ENCODE measurements at places on chromosomes 4 and X.

GRCh38 chr4:71520850-71521249, 182.0 kb downstream of the SLC4A4 start:
- DNase-seq = no peak

- DNase-seq = no peak
These were observed 155.3 kb upstream of the HAND2 start for GRCh38 chr4:173685165-173685830.

- DNase-seq = no peak
These were observed 52.5 kb downstream of the COQ2 start for GRCh38 chr4:83232082-83232481.

GRCh38 chr4:73883306-73883705, 14.1 kb downstream of the CXCL1 start:
- DNase-seq = no peak

DNA sequence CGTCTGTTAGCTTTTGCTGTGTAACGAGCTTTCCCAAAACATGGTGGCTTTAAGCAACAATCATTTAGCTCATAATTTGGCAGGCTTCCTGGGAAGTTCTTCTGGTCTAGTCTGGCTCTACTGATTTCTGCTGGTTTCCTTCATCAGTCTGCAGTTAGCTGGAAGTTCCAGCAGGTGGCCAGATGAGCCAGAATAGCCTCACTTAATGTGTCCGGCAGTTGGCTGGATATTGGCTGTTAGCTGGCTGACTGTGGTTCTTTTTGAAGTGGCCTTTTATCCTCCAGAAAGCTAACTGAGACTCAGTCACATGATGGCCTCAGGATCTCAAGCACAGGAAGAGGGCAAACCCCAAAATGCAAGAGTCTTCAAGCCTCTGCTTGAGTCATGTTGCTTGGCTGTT, 34.9 kb downstream of the FTHL17 start:
- peak; percentile 56 for DNase-seq

- DNase-seq = no peak
These were observed 79.8 kb downstream of the LCORL start for GRCh38 chr4:17941731-17942130.

GRCh38 chr4:76652389-76652788, 217.4 kb downstream of the SHROOM3 start:
- no peak for DNase-seq

GRCh38 chr4:89570931-89571330, 263.3 kb upstream of the GPRIN3 start:
- DNase-seq = peak; percentile 42

GRCh38 chr4:9979101-9979701, 42.1 kb downstream of the SLC2A9 start:
- no peak for DNase-seq

DNA sequence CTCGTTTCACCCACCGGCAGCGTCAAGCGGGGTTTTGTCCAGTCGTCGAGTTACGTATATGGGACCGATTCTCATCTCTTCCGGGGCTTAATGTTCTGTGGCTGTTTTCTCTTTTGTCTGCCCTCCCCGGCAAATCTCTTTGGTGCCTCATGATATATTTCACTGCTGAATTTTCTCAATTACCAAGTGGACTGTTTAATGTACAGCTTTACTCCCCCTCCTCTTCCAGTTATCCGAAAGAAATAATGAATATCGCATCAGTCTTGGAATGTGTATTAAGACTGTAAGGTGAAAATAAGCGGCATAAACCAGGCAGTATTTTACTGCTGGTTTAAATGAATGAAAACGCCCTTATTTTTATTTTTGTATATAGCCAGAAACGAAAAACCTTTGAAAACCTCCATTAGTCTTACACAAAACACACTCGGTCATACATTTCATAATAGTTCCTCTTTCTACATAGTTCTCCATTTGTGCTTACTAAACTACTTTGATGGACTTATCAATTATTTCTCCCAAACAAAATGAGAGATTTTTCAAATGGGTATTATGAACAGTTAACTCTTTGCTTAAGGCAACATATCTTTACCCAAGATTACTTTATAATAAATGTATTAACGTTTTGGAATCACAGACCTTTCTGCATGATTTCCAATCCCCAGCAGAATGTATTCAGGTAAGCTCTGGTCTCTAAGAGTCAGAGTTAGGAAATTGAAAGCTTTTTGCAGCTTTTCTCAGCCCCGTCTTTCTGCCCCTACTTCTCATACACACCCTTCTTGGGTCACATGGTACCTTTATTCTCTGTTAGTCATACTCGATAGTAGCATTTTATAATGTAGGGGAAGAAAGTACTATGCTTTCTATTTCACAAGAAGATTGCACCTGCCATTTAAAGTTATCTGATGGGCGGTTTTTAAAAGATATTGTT, 979 bp downstream of the RP2 start:
- DNase-seq = peak; percentile 65

GRCh38 chrX:17242470-17242869, 132.5 kb upstream of the NHS start:
- DNase-seq = peak; percentile 64

- DNase-seq = no peak
These were observed 93.5 kb downstream of the SEL1L3 start for GRCh38 chr4:25769251-25769650.

GRCh38 chr4:34767407-34767806, 1476.9 kb downstream of the ARAP2 start:
- no peak for DNase-seq

DNA sequence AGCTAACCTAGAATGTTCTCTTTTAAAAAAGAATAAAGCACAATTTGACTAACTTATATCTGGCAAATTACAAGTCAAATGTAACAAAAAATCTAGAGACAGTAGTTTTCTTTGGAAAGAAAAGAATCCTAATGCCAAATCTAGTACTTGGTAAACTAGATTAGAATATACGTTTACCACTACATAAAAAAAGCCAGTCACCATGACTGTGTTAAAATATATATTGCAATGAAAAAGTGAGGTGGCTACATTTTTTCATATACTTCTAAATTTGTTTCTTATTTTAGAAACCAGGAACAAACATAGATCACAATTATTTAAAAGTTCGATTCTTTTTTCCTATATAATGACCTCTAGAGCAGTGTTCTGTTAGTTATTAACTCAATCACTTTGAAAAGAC, 29.6 kb upstream of the PPA2 start:
- no peak for DNase-seq

DNA sequence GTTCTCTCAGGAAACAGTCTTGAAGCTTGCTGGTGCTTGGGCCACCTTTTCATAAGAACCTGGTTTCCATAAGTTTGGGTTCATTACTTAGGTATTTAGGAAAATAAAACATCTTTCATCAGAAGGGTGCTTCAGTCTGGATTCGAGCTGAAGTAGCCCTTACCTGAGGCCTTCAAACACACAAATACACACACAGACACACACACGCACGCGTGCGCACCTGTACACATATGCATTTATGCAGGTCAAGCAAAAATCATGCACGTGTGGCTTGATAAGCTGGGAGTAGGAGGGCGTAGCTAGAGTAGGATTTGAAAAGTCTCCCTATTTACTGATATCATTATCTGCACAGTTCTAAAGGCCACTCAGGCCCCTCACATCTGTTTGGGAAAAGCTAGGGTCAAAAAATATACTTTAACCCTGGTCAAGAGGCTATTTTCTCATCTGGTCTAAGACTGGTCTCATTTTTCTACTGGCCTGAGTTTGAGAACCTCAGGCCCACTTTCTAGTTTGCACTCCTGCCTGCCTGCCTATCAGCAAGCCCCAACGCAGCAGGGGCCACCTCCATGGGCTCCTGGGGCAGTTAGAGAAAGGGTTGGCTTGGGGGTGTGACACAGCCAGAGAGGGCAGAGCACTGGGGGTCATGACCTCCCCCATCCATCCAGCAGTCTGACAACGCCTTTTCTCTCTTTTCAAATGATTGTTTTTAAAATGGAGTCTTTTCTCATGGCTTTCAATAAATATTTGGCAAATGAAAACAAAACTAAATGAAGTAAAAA, 64.3 kb downstream of the RASL11B start:
- no peak for DNase-seq

DNA sequence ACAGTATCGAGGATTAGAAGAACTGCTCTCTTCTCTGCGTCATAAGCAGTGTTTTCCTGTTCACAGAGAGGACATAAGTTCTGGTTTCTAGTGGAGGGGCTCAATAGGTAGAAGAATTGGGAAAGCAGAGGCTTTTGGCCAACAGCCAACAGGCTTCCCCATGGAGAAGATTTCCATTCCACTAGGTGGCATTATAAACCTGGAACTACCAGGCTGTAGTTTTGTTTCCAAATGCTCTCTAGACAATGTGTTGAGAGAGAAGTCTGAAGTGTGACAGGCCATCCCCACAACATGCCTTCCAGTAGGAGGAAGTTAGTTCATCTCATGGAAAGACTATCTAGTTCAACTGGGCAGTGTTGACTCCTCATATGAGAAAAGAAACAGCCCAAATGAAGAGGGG, 63.8 kb upstream of the ANXA10 start:
- no peak for DNase-seq

- DNase-seq = no peak
These were observed 476.3 kb upstream of the RPS6KA3 start for GRCh38 chrX:20743046-20743445.

- DNase-seq = peak; percentile 52
These were observed 14.1 kb upstream of the PAPSS1 start for GRCh38 chr4:107734120-107734519.

DNA sequence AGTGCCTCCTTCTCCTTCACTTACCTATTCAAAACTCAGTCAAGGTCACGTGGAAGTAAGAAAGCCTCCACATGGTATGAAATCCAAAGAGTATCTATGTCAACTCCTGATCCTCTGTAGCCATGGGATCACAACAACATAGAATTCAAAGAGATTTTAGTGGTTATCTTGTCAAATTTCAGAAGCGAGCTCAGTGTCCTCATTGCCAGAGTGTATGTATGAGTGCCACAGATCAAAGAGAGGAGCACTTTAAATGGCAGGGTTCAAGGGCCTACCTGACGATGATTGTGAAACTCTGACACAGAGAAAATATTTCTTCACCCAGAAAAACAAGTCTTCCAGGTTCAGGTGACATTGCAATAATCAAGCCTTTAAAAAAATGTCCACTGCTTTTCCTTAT, 1.2 kb upstream of the ACE2 start:
- no peak for DNase-seq

DNA sequence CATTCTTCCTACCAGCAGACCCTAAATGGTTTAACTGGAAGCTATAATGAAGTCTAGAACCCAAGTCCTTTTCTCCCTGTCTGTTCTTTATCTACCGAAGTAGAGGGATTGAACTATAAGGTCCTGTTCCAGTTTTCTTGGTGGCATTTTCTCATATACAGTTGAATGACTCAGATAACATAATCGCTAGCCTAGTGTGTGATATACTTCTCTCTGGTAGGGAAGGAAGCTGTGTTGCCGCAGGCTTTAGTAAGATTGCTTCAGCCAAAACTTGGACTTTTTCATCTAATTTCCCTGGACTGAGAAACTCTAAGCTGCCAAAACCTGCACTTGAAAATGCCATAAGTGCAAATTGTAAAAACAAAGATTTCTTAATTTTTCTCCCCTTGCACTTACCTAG, 123.4 kb downstream of the NWD2 start:
- no peak for DNase-seq

GRCh38 chr4:11355226-11355625, 73.5 kb downstream of the HS3ST1 start:
- no peak for DNase-seq

DNA sequence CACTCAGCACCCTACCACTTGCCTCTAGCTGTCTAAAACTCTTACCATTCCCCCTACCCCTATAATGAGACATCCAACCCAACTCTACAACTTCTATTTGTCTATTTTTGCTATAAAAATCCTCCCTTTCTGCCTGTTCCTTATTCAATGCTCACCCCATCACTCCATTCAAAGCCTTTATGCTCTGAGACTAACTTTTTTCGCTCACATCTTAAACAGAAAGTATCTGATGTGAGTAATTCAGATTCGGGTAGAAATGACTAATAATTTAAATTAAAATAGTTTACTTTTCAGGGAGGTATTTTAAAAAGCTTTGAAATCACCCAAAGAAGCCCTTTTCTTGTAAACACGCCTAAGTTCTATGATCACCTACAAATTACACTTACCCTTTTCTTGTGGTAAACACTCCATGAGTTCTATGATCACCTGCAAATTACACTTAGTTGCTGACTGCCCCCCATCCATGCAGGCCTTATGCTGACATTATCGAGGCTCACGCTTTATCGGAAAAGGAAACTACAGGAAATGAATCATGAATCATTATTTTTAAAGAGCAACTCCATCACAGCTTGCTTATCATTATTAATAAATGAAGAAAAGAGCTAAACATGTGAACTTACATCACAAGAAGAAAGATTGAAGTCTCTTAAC, 168.7 kb upstream of the PPP1R2C start:
- DNase-seq = no peak

DNA sequence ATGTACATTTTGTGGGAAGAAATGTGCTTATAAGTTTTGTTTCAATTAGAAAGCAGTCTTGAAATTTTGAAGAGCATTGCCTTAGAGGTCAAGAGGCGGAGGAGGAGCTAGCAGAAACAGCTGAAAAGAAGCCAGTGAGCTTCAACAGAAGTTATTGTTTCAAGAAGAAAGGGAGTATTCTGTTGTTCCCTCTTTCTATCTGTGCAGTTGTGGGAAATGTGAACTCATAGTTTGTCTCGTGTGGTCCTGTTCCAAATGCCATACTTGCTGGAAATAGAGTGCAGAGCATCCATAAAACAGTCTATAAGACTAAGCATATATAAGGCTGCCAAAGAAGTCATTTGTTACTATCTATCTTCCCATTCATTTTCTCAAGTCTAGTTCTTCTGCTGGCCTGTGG, 1015.7 kb downstream of the DMD start:
- DNase-seq = no peak

- no peak for DNase-seq
These were observed 146.2 kb upstream of the BCOR start for GRCh38 chrX:40243755-40244515.

DNA sequence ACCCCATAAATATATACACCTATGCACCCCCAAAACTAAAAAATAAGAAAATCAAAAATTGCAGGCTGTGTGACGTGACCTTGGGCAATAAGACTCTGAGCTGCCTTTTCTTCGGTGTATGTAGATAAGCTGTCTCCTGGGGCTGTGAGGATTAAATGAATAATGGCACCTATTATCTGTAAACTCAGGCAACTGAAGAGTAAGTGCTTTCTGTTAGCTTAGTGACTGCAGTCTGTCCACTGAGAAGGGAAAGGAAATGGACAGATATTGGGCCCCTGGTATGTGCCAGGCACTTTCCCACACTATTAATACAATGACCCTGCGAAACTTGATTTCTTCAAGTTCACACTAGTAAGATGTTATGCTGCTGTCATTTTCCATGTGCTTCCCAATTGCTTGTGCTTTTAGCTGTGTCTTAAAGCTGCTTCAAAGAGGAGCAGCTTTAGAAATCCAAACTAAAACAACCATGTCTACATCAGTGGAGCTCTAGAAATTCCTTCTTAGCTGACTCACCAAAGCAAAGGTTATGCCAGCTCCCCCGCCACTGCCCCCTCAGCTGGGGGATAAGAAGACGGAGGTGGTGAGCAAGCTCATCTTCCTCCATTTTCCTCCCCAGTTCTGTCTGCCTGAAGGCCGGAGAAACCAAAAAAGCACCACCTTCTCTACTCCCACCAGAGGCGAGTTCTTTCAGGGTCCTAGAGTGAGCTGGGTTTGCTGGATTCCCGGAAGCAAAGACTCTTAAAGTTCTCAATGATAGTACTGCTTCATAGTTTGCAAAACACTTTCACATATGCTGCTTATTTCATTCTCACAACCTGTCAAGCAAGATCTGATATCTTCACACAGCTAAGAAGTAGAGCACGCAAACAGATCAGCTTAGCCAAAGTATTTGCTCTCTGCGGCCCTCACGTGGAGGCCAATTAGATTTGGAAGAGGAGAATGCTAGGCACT, 8.8 kb upstream of the DGAT2L6 start:
- no peak for DNase-seq
